DND-41 (cell line): ENCODE measurements at places on chromosomes 3 and 15.

DNA sequence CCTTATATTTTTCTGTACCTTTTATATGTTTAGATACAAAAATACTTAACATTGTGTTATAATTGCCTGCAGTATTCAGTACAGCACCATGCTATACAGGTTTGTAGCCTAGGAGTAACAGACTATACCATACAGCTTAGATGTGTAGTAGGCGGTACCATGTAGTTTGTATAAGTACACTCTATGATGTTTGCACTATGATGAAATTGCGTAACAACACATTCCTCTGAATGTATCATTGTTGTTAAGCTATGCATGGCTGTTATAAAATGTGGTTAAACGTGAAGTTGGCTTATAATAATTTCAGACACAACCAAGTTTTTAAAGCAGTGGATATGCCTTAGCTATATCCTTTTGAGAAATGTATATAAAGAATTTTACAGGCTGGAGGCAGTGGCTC, 328.3 kb downstream of the PLCL2 start:
- no peaks in the 10 kb centered on the region for H3K27me3 ChIP-seq
- no peaks in the 10 kb centered on the region for H3K4me1 ChIP-seq
- DNase-seq = no peak

GRCh38 chr3:536417-536813, 339.9 kb downstream of the CHL1 start:
- no peaks in the 10 kb centered on the region for H3K27me3 ChIP-seq
- no peaks in the 10 kb centered on the region for H3K4me1 ChIP-seq
- no peak overlapping the region for H3K27ac ChIP-seq
- H3K4me3 ChIP-seq = no peak overlapping the region
- H3K36me3 ChIP-seq = no peaks in the 10 kb centered on the region

- H3K4me1 ChIP-seq = no peaks in the 10 kb centered on the region
- no peaks in the 10 kb centered on the region for H3K36me3 ChIP-seq
- H3K4me3 ChIP-seq = no peak overlapping the region
- no peak for DNase-seq
- H3K27me3 ChIP-seq = peaks cover 16% of the 10 kb centered on the region
Measured at GRCh38 chr3:156445117-156446090, 109.5 kb downstream of the SSR3 start.

DNA sequence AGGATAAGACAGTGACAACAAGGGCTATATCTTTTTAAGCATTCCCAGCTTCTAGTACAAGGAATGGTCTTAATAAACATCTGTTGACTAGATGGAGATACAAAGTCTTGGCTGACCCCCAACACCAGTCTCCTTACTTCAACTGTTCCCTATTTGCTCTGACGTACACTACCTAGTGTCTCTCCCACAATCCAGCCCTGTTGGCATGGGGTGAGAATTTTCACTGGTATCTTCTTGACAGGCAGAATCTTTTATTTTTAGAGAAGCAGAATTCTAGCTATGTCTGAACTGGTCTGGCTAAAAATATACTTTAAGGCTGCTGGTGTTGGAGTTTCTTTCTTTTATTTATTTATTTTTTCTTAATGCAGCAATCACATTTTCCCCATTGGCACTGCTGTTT, 82.0 kb downstream of the ETFA start:
- no peaks in the 10 kb centered on the region for H3K4me1 ChIP-seq
- H3K36me3 ChIP-seq = peaks cover 15% of the 10 kb centered on the region
- H3K27ac ChIP-seq = no peak overlapping the region

DNA sequence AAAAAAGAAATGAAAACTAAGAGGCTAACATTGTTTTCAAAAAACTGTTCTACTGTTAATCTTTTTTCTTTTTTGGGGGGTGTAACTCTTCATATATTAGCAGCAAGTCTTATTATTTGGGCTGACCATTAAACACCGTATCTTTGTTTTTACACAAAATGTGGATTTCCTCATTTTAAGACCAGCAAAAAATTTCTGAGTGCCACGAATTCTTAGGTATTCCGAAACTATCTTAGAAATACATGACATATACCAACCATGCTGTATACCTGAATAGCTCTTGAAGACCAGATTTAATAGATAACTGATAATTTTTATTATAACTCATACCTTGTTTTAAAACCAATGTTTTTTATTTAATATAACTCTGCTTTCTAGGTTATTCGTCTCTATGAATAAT, 620 bp upstream of the TTC23 start:
- H3K36me3 ChIP-seq = no peaks in the 10 kb centered on the region
- H3K27ac ChIP-seq = peak overlapping the region; percentile 91
- DNase-seq = no peak

DNA sequence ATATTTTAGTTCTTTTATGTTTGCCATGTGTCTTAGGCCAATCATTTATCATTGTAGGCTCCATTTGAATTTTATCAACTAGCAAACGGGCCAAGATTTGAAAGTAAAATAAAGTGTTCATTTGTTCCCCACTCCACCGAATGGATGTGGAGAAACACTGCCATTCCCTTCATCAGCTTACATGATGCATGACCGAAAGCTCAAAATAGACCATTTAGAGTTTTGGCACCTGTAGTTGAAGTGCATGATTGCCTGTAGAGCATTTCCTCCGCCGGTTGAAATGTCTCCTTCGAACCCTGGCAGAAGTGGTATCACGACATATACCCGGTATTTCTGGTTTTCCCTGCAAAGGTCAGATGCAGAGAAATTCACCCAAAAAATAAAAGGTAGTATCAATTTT, 165.6 kb downstream of the PLD1 start:
- no peak for DNase-seq
- no peak overlapping the region for H3K27ac ChIP-seq
- no peaks in the 10 kb centered on the region for H3K36me3 ChIP-seq
- H3K4me1 ChIP-seq = no peaks in the 10 kb centered on the region
- peaks cover 7% of the 10 kb centered on the region for H3K27me3 ChIP-seq
